SHP77 (cell line): ENCODE measurements at places on chromosomes 2 and 18.

GRCh38 chr2:38138996-38139395 is 63.0 kb upstream of the CYP1B1 start:
- DNase-seq: no peak

- no peak for DNase-seq
Observed at GRCh38 chr2:145751155-145751554, 1231.2 kb upstream of the ZEB2 start.

GRCh38 chr2:893311-893710 is 57.3 kb upstream of the SNTG2 start:
- no peak for DNase-seq

GRCh38 chr2:156147594-156148330 is 184.8 kb downstream of the NR4A2 start:
- no peak for DNase-seq

- DNase-seq: no peak
Observed at GRCh38 chr2:27054721-27055120, 3.3 kb downstream of the AGBL5 start.

DNA sequence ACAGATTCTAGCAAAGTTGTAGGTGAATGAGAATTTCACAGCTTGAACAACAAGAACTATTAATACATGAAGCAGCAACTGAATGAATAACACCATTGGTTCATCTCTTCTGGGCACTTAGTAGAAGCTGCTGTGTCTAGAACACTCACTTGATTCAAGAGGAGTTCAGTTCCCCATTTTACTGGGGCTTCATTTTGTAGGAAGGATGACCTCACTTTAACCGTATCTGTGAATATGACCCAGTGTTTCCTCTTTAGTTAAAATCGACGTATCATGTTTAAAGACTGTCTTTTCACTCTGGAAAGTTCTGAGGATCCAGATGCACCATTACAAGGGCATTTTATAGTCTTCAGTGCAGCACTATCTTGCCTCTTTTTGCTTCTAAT is 47.8 kb downstream of the LRRTM1 start:
- DNase-seq: no peak

DNA sequence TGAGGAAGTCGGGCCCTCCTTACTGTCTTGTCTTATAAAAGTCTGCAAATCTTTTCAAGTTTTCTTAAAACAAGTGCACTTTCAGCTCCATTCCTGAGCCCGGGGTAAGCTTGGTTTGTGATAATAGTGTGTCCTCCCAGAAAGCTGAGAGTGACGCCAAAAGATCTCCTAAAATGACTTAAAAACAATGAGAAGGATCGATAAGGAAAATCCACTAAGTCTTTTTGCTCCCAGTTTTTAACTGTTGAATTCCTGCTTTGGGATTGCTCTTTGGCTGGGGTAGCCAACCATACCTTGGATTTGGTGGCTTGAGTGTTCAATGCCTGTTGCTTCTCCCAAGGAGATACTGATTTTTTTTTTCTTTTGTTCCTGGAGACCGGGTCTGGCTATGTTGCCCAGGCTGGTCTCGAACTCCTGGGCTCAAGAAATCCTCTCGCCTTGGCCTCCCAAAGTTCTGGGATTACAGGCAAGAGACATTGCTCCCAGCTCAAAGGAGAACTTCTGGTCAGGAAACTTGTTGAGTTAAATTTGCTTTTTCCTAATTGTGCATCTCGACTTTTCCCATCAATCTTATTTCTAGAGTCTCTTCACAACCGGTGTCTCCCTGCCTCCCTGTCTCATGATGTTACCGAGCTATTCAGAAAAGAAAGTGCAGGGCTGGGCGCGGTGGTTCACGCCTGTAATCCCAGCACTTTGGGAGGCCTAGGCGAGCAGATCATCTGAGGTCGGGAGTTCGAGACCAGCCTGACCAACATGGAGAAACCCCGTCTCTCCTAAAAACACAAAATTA is 3.0 kb downstream of the TGIF1 start:
- DNase-seq: no peak

DNA sequence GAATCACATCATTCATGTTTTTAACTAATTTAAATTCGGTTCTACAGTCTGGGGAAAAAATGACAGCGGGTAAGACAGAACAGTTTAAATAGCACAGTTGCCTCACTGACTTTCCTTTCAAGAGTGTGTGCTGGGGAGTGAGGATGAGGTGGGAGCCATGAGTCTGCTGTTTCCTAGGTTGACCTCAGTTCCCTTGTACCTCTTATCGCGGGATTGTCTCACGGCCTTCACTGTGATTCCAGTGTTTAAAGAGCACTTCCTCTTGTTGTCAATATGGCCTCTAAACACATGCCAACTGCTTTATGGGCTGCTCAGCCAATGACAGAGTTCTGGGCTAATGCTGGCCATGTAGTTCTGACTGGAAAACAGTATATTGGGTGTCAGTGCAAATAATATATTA is 41.6 kb upstream of the ALMS1 start:
- no peak for DNase-seq

DNA sequence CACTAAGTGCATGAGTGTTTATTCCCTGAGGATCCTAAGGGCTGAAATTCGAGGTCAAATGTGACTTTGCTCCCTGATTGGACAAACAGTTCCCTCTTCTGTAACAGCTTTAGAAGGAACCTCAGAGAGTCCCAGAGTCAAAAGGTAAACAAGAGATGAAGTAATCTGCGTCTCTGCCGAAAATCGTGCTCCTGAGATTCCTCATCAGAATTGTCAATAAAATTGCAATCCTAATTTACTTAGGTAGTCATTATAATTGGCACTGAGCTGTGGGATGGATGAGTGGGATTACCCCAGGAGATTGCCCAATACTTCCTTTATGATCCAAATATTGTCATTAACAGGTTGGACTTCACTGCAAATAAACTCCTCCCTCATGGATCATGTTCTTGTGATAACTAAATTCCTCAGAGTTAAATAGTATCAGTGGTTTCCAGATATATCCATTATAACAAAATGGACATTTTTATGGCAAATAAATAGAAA is 907 bp upstream of the SUCLG1 start:
- no peak for DNase-seq

DNA sequence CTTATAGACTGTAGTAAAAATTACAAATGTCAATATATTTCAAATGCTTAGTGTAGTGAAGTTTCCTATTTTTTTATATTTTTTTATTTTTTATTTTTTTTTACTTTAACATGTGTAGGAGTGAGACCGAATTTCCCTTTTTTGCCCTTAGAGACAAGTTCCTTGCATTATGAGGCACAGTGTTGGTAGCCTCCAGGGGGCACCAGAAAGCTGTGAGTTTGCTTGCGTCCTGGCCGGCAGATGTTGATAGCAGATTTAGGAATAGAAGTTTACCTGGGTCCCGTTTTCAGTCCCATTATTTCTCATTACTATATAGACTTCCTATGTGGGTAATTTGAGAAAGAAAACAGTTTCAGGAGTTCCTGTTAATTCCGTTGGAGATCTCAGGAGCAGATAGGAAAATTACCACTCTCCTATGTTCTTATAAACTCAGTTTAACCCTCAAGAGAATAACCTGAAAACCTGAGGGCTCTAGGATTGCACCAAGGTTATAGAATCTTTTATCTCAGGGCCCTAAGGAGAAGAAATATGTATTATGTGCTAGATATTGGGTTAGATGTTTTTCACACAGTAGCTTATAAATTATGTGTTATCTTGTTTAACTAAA is 157.5 kb upstream of the SESTD1 start:
- DNase-seq: peak; percentile 14

- no peak for DNase-seq
Observed at GRCh38 chr18:61085036-61085435, 248.2 kb upstream of the CDH20 start.

- DNase-seq: no peak
Observed at GRCh38 chr18:54999016-54999415, 39.8 kb upstream of the CCDC68 start.

GRCh38 chr2:123961576-123961975 is 63.5 kb upstream of the CNTNAP5 start:
- DNase-seq: no peak

- no peak for DNase-seq
Observed at GRCh38 chr18:373780-374179, 105.9 kb upstream of the THOC1 start.

DNA sequence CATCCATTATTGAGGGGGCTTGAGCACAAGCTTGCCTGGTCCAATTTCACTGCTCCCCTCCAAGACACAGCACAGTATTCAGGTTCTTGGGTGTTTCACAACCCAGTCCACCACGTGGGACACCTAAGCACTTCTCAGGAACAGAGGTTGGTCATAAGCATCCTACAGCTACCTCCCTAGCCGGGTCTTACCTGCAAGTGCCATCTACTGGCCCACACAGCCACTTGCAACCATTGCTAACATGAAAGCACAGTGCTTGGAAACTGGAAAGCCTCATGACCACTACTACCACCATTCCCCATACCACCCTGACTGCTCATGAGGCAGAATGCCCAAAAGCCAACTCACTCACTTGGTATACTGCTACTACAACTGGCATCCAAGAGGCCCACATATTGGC is 105.7 kb upstream of the RPRM start:
- DNase-seq: no peak

DNA sequence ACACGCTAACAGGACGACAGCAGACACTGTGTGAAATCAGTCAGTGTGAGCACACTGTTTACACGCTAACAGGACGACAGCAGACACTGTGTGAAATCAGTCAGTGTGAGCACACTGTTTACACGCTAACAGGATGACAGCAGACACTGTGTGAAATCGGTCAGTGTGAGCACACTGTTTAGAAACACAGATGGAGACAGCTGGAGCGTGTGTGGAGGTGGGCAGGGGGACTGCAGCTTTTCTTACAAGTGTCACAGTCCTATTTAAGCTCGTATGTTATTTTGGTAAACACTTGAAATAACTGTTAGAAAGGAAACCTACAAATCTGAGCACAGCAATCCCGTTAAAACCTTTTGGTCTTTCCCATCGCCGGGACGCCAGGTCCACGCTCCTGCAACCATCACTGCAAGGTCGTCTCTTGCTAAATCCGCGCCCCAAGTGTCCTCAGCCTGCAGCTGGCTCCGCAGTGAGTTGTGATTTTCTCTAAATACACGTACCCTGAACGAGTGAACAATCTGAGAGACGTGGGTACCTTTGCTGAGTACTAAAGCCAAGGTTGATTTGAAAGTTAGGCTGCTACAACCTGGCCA is 58.9 kb upstream of the CTDP1 start:
- no peak for DNase-seq

GRCh38 chr2:120853306-120854013 is 117.8 kb downstream of the GLI2 start:
- DNase-seq: no peak

DNA sequence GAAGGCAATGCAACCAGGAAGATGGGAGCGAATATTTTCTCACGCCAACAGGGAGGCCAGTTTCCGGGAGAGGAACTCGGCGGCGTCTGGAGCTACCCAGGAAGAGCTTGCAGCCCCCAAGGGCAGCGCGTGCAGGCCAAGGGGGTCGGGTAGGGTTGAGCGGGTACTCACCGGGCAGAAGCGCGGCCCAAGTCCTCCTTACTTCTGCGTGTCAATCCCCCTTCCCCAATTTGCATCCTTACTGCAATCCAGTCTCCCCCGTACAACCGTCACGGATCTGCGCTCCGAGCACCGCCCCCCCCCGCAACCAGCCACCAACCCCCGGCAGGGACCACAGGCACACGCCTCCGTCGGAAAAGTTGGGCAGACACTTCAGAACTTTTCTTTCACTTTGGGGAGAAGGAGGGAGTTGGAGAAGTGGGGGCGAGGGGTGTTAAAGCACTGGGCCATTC is 1.3 kb downstream of the ATP8B1 start:
- peak; percentile 54 for DNase-seq

DNA sequence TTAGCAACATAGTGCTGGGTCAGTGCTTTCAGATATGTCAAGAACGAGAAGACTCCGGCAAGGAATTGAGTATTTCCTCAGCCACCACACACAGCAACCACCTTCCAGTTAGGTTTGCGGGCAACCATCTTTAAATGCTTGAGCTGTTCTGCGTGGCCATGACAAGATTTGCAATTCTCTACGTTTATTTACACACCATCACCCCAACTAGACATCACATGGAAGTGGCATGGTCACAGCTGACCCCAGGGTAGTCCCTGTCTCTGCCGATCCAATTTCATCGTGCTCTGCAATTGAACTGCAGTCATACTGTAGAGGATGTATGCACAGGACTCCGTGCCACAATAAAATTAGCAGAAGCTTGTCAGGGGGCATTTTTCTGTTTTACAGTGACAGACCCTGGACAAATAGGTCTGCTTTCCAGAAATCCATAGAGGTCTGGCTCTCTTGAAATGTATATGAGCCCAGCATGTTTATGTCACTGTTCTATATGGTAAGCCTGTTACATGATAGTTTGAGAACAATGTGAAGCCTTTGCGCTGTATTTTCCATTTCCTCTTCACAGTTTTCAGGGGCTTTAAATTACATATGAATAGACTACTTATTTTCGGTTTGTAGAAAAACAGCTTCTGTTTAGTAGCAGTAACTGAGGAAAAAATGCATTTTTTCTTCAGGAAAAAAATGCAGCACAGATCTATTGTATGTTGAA is 605.2 kb downstream of the NR4A2 start:
- DNase-seq: no peak

GRCh38 chr2:122704109-122704563 is 948.7 kb downstream of the TSN start:
- DNase-seq: no peak

GRCh38 chr2:11997142-11997541 is 250.7 kb downstream of the LPIN1 start:
- no peak for DNase-seq

DNA sequence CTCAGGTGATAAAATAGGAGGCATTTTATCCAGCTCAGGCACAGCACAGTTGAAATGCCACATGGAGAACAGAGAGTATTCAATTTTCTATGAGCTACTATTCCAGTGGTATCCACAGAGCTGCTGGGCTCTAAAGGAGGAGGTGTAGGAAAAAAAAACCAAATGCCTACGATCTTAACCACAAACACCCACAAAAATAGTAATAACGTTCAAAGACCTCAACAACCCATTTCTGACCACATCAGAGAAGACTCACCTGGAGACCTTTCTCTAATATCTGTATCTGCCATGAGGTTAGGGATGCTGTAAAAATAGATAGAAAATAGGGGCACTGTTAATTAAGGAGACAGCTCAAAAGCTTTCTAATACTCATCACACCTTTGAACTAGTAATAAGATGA is 294.6 kb upstream of the PARD3B start:
- DNase-seq: no peak

DNA sequence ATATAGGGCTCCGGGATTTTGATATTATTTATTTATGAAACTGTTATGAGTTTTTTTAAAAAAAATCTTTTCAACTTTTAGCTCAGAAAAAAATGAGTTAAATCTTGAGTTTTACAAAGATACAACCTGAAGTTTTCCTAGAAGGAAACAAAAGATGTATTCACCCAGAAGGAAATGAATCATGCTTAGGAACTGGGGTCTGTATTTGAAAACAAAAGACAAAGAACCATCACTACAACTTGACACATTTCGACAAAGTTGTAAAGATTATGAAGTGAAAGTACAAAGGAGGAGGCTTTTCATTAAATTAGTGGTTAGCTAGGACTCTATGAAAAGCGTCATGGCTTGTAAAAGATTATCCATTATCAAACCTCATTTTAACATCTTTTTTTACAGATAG is 143.3 kb downstream of the PDE1A start:
- DNase-seq: no peak

GRCh38 chr2:63189026-63189425 is 138.4 kb downstream of the OTX1 start:
- DNase-seq: peak; percentile 30
